ENCODE measurements at places on chromosomes 5 and 9.

DNA sequence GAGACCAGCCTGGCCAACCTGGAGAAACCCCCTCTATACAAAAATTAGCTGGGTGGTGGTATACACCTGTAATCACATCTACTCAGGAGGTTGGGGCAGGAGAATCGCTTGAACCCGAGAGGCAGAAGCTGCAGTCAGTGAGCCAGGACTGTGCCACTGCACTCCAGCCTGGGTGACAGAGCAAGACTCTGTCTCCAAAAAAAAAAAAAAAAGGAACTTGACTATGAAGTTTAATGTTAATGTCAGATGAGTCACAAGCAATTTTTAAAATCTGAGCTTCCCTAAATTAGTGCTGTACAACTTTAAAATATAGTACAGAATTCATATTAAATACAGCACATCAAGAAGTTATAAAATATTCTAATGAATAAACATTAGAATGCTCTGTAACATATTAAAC is 1.5 kb downstream of the MEIKIN start:
- DNase-seq = no peak

GRCh38 chr5:8845296-8845695 is 700.6 kb downstream of the SEMA5A start:
- DNase-seq = no peak

DNA sequence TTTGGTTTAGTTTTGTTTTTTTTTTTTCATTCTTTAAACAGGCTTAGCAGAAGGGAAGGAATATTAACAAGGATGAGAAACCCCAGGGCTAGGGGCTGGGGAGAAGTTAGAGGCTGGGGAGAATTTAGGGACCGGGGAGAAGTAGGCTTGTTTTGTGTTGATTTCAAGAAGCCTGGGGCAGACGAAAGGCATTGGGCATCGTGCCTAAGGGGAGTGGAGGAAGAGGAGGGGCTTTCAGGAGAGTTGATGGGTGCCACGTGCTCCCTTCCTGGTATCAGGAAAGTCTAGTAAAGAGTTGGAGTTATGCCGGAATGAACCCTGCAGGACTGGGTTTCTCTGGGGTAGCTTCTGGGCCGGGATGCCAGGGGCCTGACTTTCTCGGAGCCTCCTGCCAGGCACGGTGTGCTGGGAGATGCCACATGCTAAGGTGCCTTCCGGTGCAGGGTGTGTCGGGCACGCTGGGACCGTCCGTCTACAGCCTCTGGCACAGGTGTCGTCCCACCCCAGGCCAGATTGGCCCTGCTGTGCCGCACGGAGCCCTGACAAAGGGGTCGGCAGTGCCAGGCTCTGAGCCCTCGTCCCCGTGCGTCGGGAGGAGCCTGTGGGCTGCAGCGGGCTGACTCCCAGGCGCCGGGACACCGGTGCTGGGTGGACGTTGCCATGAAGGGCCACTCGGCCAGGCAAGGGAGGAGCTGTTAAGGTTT is 159.9 kb downstream of the OLFM1 start:
- no peak for DNase-seq

GRCh38 chr5:114362197-114362976 is 517 bp downstream of the KCNN2 start:
- DNase-seq = no peak

DNA sequence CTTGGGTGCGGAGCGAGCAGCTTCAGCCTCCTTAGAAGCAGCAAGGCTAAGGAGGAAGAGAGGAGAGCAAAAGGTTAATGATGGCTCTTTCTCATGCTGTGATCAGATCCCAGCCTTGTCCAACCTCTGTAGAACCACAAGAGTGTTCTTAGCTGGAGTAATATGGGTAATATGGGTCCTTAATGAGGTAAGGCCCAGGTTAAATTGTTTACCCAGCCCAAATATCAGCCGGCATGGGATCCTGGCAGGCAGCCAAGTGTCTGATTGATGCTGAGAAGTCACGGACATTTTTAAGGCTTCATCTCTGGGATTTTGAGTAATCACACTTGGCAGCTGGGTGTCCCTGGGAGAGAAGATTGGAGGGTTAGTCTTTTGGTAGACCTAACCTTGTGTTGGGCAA is 32.3 kb downstream of the GLRA1 start:
- DNase-seq = no peak

DNA sequence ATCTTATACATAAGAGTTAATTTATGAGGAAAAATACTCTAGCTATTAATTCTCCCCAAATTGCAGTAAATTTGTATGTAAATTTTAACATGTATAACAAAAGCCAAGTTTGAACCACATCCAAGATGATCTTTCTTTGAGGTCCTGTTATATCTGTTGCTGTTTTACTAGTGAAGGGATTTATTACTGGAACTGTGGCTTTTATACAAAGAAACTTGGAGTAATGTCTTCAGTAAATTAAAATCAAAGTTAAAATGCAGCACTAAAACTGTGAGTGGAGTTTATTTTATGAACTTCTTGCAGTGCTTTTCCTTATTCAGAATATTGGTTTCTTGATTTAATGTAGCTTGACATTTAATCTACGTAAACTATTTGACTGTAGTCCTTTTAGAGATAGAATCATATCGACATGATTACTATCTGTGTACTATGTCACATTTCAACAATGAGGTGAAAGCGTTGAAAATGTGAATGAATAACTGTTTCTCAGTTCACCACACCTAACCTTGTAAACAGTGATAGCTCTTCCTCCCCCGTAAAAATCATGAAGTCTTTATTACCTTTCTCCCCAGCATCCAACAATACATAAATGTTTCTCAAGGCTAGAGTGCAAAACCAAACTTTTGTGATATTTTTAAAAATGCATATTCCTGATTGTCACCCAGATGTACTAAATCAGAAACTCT is 53.2 kb upstream of the ISOC1 start:
- DNase-seq = no peak

GRCh38 chr9:32918628-32919027 is 82.8 kb downstream of the APTX start:
- DNase-seq = no peak

GRCh38 chr9:4207881-4208615 is 91.8 kb downstream of the GLIS3 start:
- DNase-seq = no peak

- DNase-seq = no peak
Measured at GRCh38 chr5:157069949-157070348, 11.0 kb upstream of the HAVCR1 start.

GRCh38 chr5:143372187-143372829 is 31.2 kb downstream of the NR3C1 start:
- no peak for DNase-seq

DNA sequence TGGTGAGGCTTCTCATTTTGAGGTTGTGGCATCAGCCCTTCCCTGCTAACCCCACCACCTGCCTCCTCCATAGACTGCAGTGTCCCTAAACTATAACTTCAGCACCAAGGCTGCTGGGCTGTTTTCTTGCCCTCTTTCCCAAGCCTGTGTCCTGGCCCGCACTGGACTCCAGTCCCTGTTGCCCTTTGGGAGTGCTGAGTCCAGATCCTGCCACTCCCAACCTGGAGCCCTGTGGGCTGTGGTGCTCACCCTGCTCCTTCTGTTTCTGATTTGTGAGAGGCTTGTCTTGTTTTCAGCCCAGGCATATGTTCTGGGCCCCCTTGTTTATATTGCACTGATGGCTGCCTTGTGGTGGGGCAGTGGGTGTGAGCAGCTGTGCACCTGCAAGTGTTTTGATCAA is 39.7 kb upstream of the RNU6ATAC start:
- no peak for DNase-seq

- no peak for DNase-seq
Measured at GRCh38 chr5:179183481-179183880, 123.3 kb downstream of the ZNF354C start.

DNA sequence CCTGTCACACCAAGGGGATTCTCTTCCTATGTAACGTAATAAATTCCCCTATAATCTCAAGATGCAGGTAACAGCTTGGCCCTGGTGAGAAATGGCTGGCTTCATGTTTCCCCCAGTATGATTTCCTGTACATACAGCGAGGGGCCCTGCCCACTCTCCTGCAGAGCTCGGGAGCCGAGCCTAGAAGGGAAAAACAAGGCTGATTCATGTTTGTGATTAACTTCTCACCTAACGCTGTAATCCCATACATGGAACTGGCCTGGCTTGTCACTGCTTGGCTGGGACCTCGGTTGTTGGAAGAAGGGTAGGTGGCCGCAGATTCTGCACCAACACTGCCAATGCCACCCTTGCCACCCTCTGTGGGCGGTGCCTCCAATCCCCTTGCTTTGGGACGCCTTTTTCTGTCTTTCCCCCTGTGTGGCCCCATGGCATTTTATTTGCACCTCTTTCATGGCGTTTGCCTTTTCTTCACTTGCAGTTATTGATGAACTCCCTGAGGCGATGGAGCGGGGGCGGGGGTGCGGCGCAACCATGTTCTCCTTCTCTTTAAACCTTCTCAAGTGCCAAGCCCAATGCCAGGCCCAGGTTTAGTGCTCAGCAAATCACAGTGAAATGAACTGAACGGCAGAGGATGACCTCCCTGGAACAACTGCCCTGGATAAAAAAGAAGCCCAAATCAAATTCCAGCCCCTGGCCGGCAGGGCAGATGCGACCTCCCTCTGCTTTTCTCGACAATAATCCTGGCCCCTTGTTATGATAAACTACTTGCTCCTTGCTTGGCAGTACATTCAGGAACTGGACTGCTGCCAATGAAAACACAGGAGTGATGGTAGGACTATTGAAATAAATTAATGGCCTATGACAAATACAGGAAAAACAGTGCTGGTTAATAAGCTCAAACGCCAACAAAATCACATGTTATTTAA is 108.1 kb downstream of the TMEM174 start:
- no peak for DNase-seq

DNA sequence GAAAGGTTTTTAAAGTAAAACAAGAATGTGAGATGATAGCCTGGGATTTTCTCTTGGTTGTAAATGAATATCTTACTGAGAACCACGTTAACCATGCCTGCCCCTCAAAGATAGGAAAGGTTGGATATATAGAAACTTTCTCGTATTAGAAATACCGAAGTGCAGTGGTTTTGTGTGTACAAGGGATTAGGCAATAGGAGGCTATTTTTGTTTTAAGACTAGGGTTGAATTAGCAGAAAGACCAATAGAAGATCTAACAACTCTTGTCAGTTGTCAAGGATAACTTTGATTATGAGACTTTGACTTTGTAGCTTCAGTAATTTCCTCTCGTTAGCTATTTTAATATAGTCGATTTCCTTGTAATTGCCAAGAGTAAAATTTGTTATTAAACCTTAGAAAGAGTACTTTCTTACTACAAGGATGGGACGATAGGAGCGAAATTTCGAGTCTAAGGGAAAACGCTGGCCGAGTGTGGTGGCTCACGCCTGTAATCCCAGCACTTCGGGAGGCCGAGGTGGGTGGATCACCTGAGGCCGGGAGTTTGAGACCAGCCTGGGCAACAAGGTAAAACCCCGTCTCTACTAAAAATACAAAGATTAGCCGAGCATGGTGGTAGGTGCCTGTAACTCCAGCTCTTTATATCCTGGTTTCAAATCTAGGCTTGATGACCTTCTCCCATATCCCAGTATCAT is 838 bp downstream of the POLK start:
- no peak for DNase-seq

DNA sequence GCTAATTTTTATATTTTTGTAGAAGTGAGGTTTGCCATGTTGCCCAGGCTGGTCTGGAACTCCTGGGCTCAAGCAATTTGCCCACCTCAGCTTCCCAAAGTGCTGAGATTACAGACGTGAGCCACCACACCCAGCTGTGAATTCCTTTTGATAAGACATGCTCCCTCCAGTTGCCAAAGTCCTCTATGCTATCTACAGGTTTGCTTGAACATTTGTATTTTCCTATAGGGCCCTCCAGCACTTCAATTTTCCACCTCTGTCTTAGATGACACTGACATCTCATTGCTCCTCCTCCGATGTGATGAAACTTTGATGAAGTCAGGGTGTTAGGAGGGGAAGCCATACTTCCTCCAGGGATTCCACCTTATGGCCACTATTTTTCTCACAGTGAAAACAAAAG is 25.2 kb upstream of the CTSV start:
- no peak for DNase-seq

DNA sequence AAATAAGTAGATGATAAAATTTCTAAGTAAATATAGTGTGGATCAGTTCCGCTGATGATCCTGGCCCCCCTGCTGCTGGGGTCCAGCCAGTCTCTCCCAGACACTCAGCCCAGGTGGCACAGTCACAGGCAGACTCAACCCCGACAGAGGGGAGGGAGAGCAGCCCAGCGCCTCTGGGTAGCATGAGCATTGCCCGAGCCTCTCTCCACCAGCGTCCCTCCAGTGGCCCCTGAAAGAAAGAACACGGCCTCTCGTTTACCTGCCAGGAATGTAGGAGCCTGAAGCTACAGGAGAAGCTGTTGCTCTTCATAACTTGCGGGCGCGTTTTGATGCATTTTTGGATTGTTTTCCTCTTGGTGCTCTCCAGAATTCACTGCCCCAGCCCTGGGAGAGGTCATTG is 68.8 kb upstream of the ICE1 start:
- no peak for DNase-seq

DNA sequence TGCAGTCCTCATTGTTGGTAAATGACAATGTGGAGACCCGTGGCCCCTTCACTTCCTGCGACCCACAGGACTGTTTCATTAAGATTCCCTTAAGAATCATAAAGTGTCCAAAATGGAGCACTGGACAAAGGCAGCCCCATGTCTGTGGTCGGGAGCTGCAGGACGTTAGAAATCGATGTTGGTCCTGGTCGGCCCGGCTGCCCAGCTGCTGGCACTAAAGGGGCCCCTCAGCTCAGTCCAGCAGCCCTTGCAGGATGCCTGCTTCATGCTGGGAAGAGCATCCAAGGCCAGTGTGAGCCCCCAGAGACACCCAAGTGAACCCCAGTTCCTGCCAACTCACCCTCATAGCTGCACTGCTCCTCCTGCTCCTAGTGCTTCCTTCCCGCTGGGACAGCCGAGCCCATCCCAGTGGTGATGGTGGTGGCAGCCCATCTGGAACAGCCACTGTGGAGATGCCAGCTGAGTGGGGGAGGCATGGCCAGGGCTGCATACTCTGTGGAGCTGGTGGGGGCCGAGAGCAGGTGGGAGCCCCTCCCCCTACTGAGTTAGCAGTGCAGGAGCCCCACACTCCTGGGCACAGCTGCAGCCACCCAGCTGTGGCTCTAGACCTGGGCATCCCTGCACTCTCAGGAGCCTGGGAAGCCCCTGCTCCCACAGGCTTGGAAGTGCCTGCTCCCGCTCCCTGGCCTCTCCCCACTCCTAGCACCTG is 168.0 kb upstream of the IRX2 start:
- no peak for DNase-seq

- DNase-seq = no peak
Measured at GRCh38 chr5:162911873-162912272, 525.5 kb upstream of the CCNG1 start.

- no peak for DNase-seq
Measured at GRCh38 chr5:134493461-134494055, 31.9 kb upstream of the JADE2 start.

- DNase-seq = no peak
Measured at GRCh38 chr9:14144215-14144614, 169.7 kb downstream of the NFIB start.

- DNase-seq = no peak
Measured at GRCh38 chr9:130634191-130634768, 30.1 kb upstream of the PRDM12 start.

- DNase-seq = no peak
Measured at GRCh38 chr5:117333011-117333410, 758.4 kb upstream of the SEMA6A start.
